ENCODE measurements at places on chromosomes 3 and 15.

DNA sequence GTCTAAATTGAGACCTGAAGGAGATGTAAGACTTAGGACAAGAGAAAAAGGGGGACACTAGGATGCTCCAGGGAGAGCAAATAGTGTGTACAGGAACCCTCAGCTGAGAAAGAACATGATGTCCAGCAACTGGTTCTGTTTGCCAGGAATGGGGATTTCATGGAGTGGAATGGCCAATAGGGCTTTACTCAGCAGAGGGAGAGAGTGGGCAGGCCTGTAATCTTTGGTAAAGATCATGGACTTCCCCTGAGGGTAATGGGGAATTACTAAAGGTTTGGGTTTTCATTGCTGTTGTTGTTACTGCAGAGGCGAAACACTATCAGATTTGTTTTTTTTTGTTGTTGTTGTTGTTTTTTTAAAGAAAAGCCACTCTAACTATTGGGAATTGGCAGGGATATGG lies 99.0 kb downstream of the SCN11A start:
- no peak for DNase-seq

DNA sequence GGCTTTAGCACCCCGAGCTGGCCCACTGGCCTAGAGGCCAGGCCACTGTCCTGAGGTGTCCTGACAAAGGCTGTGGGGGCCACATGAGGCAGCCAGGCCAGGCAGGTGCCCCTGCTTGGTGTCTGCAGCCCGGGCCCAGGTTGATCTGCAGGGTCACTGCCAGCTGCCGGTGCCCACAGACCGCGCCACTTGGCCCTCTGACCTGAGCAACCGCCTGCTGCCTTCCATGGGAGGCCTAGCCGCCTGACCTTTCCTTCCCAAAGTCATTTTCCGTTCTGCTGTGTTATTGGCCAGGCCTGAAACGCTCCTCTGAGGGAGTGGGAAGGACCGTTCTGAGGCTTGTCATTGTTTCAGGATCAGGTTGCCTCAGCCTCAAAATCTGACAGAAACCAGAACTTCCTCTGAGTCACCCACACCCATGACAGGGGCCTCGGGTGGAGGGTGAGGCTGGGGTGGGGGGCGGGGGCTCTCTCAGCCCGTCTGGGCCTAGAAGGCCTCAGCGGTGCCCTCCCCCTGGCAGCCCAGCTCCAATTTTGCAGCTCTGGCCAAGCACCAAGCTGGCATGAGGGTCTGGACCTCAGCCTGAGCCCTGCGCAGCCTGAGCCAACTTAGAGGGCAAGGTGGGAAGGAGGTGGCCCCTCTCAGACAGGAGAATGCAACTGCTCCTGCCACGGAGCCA lies 140.7 kb upstream of the MEF2A start:
- no peak for DNase-seq

DNA sequence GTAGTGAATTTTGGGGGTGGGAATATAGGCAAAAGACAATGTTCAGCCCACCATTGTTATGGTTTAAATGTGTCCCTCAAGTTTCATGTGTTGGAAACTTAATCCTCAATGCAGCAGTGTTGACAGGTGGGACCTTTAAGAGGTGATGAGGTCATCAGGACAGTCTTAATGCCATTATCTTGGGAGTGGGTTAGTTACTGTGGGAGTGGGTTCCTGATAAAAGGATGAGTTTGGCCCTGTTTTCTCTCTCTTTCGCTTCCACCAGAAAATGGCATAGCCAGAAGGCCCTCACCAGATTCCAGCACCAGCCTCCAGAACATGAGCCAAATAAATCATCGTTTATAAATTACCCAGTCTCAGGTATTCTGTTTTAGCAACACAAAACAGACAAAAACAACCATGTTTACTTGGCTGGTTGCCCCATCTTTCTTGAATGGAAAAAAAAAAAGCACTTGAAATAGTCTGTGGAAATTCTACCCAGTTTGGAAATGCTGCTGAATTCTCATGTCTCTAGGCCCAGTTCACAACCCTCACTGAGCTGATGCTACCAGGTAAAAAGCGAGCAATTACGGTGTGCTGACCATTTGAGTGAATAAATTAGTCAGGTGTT lies 31.0 kb upstream of the MFSD1 start:
- DNase-seq: no peak

GRCh38 chr3:81339040-81339845 lies 422.2 kb downstream of the GBE1 start:
- no peak for DNase-seq

DNA sequence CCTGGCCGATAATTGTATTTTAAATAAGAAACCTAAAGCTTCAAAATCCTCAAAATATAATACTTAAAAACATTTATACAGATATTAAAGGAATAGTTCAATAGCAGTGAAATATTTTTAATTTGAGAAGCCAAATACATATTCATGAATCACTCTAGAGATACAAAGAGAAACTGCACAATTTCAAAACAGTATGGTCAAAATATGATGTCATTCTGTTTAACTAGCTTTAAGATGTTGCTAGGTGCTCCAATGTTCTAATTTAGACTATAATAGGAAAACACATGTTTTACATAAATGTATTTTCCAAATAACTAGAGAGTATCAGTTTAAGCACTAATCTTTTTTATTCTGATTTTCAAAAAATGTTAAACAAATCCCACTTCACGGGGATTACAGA lies 10.3 kb upstream of the NRROS start:
- no peak for DNase-seq

- DNase-seq: peak; percentile 71
These were observed 28.0 kb downstream of the KLHDC8B start for GRCh38 chr3:49199239-49199899.

- no peak for DNase-seq
These were observed 17.8 kb upstream of the MUC13 start for GRCh38 chr3:124952282-124952855.

DNA sequence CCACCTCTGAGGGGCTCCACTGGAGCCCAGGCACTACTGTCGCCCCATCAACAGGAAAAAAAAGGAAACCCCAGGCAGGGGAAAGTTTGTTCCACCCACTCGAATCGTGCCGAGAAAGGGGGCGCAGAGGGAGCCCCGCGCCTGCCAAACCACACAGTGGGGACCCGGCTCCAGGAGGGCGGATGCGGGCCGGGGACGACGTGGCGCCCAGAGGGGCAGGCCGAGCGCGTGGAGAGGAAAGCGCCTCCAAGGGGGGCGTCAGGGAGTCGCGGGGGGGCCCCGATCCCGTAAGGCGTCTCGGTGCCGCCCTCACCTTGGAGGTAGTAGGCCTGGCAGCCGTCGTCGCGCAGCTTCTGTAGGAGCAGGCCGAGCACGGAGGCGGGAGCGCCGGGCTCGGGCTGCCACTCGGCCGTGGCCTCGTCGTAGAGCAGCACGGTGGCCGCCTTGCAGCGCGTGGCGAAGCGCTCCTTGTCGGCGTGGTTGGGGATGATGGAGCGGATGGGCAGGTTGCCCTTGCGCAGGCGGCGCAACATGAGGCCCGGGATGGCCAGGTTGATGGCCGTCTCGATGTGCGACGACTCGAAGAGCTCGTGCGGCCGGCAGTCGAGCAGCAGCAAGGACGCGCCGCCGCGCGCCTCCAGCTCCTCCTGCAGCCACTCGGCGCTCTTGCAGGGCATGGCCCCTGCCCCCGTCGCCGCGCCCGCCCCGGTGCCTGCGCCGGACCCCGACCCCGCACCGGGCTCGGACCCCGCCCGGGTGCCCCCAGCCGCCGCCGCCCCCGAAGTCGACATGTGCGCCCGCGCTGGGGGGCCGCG lies 627 bp downstream of the DUSP7 start:
- no peak for DNase-seq

DNA sequence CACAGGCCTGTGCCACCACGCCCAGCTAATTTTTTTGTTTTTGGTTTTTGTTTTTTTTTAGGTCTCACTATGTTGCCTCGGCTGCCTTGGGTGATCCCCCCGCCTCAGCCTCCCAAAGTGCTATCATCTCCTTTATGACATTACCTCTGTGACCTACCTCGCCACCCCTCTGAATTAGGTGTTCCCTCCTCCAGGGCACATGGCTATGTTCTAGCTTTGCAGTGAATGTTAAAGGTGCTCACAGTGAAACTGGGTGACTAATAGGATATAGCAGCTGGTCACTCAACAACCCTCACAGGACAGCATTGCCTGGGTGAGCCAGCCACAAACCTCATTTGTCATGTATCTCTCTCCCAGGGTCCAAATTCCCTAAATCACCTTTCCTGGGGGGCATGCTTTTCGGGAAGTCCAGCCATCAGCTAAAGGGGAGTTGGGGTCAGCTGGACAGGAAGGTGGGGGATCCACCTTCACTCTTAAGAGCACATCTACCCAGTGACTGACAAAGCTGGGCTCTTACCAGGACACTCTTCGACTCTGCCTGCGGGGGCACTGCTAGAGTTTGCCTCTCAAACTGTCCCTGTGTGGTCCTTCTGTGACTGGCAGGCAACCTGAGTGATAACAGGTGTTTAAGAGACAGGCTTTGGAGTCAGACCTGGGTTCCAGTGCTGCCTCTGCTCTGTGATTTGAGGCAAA lies 1.6 kb upstream of the TTLL3 start:
- DNase-seq: no peak

DNA sequence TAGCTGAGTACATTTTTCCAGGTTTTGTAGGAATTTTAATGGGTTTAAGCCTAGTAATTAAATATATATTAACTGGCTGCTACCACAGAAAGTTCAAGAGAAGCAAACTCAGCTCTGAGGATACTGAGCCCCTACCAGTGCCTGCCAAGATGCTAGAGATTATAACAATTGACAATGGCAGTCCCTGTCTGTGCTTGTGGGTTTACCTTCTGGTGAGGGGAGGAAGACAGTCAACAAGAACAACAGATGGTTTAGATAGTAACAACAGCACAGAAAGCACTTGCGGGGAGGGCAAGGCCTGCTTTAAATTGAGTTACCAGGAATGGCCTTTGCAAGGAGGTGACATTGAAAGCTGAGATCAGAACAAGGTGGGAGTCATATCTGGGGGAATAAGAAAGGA lies 56.6 kb upstream of the ARHGEF3 start:
- no peak for DNase-seq

DNA sequence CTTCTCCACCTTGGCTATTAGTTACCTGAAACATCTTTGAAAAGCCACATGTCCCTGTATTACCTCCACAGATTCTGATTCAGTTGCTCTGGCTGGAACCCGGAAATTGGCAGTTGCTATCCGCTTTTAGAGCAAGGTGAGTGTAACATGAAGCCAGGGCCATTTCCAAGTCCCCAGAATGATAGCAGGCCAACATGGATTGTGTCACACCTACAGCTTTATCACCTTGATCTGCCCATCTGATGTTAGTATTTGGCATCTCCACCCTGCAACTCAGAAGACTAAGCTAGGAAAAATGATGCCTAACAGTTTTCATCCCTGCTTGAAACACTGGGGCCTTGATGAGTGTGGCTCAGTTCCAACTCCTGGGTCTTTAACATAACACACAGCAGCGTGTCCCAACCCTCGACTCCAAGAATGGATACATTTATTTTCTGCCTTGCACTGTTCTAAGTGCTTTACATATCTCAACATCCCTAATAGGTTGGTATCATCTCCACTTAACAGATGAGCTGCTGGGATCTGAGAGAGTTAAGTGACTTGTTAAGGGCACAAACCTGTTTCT lies 21.3 kb upstream of the NUDT16 start:
- DNase-seq: no peak

- no peak for DNase-seq
These were observed 175.1 kb upstream of the PLSCR5 start for GRCh38 chr3:146780251-146780650.

DNA sequence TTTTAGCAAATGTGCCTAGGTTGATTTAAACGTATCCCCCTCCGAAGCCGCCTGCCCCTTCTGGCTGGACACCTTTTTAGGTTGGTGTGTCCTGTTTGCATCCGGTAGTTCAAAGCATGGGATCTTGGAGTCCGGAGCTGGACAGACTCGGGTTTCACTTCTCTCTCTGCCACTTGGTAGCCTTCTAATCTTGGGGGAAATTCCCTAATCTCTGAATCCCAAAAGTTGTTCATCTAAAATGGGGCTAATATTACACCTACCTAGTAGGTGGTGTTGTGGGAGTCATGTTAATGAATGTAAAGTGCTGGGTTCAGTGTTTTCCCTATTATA lies 760 bp downstream of the FANCI start:
- no peak for DNase-seq

DNA sequence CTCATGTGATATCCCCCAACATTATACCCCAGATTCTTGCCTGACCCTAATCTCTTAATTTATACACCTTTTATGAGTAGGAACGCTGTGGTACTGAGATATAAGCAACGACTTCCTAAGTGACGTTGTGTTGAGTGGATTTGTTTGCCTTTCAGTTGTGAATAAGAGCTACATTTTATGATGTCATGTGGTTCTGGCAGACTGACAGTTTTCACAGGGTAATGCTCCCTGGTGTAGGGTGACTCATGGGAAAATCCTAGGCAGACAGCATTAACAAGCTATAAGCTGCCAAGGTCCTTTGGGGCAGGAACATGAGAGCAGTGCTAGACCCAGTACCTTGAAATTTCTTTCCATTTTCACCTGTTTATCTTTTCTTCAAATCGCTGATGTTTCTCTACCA lies 11.2 kb downstream of the C3orf52 start:
- DNase-seq: no peak

DNA sequence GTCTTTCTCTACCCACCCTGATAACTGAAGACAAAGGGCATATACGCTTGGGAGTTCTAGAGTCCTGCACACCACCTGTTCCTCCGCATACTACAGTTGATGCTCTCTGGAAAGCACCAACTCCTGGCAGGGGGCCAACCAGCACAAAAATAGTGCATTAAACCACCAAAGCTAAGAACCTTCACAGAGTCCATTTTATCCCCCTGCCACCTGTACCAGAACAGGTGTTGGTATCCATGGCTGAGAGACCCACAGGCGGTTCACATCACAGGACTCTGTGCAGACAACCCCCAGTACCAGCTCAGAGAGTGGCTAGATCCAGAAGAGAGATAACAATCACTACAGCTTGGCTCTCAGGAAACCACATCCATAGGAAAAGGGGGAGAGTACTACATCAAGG lies 114.4 kb upstream of the POU1F1 start:
- no peak for DNase-seq

GRCh38 chr15:84782346-84782745 lies 34.0 kb downstream of the ZNF592 start:
- DNase-seq: no peak

GRCh38 chr3:7999384-7999783 lies 502.2 kb upstream of the LMCD1 start:
- DNase-seq: no peak

DNA sequence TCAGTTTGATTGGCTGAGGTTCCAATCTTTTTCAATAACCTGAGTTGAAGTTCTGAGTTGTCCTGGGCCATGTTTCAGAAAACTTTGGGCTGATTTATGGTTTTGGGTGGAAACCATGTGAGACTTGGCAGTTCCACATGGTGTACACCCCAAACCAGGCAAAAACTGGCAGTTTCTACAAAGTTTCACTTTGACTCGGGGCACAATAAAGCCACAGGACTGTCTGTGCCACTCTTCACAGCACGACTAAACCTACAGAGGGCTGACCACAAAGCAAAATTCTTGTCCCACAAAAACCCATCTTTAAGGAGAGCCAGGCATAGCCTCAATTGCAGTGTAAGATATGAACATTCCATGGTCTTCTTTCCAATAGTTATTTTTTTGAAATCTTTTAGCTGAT lies 155.0 kb downstream of the DUT start:
- DNase-seq: no peak

Data from dorsolateral prefrontal cortex (tissue), 122 donors.